ENCODE measurements at places on chromosomes 6 and 20.

- H3K27me3 ChIP-seq: peaks cover 6% of the 10 kb centered on the region
- no peaks in the 10 kb centered on the region for H3K36me3 ChIP-seq
- DNase-seq: no peak
- no peak overlapping the region for H3K4me3 ChIP-seq
- no peak overlapping the region for H3K27ac ChIP-seq
- no peaks in the 10 kb centered on the region for H3K4me1 ChIP-seq
Measured at GRCh38 chr6:113363048-113363798, 493.9 kb upstream of the MARCKS start.

DNA sequence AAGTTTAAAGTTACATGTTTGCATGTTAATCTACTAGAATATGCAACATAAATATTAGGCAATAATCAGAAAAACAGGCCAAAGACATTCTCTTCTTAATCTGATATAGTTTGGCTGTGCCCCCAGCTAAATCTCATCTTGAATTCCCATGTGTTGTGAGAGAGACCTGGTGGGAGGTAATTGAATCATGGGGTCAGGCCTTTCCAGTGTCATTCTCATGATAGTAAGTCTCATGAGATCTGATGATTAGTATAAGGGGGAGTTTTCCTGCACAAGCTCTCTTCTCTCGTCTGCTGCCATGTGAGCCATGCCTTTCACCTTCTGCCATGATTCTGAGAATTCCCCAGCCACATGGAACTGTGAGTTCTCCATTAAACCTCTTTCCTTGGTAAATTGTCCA, 1241.7 kb upstream of the ADGRB3 start:
- no peaks in the 10 kb centered on the region for H3K27me3 ChIP-seq
- H3K36me3 ChIP-seq: no peaks in the 10 kb centered on the region
- no peaks in the 10 kb centered on the region for H3K4me1 ChIP-seq
- DNase-seq: no peak
- H3K4me3 ChIP-seq: no peak overlapping the region
- no peak overlapping the region for H3K27ac ChIP-seq

DNA sequence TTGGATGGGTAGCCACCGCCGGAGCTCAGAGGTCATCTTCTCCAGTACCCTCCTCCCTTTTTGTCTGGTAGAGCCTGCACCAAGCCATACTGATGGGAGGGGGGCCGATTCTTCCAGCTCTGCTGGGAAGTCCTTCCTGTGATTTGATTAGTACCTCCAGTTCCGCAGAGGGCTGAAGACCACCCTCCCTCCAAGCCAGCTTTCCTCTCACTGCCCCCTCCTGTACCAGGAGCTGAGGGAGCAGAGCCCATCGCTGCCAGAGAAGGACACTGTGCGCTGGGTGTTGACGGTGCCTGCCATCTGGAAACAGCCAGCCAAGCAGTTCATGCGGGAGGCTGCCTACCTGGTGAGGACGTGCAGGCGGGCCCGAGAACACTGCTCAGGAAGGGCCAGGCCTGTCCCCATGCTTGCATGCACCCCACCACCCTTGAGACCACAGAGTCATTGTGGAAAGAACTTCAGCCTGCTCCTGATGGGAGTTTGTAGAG, 13.2 kb downstream of the HSPA12B start:
- no peak overlapping the region for H3K27ac ChIP-seq
- peak overlapping the region; percentile 61 for H3K4me3 ChIP-seq
- no peak for DNase-seq
- H3K4me1 ChIP-seq: peaks cover 11% of the 10 kb centered on the region
- H3K36me3 ChIP-seq: no peaks in the 10 kb centered on the region

DNA sequence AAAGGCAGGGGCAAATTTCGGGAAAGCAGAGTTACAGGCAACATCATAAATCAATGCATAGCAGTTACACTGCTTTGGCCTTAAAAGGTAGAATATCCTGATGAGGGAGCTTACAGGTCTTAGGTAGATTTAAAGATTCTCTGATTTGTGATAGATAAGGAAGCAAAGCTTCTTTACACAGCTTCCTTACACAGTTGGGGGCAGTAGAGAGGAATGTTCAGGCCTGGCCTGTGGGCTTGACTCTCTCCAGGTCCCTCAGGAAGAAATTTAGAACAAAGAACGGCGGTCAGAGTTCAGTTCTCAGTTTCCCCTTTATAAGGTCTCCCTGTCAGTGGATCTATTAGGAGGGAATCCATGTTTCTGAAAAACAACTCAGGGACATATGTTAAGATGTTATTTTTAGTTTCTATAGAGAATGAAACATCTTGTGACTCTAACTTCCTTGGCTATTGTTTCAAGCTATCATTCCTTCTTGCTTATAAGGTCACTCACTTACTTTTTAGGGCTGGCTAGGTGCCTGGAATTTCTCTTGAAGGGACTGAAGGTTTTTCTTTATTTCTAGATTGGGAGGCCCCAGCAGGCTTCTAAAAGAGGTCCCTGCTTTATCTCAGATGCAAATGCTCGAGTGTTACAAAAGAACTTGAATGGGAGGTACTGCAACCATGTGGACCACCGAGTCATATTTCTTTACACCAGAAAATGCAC, 11.8 kb downstream of the HLA-B start:
- H3K27ac ChIP-seq: no peak overlapping the region
- no peaks in the 10 kb centered on the region for H3K27me3 ChIP-seq
- DNase-seq: no peak
- peaks cover 3% of the 10 kb centered on the region for H3K36me3 ChIP-seq
- H3K4me1 ChIP-seq: peaks cover 9% of the 10 kb centered on the region
